ENCODE measurements at places on chromosomes 5 and 9.

DNA sequence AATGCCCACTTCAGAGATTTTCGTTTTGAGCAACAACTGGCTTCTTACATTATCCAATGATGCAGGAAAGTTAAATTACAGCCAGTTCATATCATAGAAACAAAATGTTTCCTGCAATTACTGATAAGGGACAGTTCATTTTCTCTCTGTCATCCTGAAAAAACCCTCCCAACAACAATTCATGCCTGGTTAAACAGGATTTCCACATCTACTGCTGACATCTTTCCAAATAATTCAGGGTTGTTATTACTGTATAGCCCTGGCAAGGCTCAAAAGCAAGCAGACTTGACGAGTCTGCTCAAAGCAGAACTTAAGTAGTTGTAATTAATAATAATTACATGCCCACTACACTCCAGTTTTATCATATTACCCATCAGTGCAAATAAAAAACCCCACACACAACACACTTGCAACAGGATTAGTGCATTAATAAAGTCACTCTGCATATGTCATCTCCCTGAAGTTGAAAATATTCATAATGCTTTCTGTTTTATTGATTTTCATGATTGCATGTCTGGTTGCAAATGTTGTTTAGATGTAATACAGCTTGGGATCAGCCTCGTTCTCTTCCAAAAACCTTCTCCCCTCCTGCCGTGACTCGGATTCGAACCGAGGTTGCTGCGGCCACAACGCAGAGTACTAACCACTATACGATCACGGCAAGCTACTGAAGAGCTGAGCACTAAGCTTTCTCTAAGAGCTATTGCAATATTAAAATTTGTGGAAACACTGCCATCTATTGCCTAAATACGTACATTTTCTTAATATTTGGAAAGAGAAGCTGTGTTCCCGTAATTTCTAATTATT lies 119.6 kb upstream of the NFIB start:
- no peak for DNase-seq

- DNase-seq = no peak
These were observed 22.1 kb upstream of the SLC25A51 start for GRCh38 chr9:37925786-37926736.

DNA sequence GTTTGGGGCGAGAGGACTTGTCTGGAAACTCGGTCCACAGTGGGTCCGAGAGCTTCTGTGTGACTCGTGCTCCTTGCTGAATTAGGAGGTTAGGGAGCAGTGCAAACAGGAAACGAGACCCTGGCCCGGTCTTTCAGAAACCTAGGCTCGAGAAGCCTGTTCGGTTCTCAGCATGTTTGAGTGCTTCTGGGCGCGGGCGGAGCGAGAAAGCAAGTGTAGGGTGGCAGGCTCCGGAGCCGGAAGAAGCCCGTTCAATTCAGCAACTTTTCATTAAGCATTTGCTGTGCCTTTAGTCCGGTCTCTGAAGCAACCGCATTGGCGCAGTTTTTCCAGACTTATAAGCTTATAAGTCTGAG lies 547 bp downstream of the CLTA start:
- DNase-seq = no peak

- DNase-seq = no peak
These were observed 54.1 kb upstream of the CHD1 start for GRCh38 chr5:98982880-98983279.

- no peak for DNase-seq
These were observed 731.3 kb downstream of the NR2F1-AS1 start for GRCh38 chr5:92849756-92850155.

- DNase-seq = no peak
These were observed 34.7 kb downstream of the ERCC6L2 start for GRCh38 chr9:95910023-95910707.

DNA sequence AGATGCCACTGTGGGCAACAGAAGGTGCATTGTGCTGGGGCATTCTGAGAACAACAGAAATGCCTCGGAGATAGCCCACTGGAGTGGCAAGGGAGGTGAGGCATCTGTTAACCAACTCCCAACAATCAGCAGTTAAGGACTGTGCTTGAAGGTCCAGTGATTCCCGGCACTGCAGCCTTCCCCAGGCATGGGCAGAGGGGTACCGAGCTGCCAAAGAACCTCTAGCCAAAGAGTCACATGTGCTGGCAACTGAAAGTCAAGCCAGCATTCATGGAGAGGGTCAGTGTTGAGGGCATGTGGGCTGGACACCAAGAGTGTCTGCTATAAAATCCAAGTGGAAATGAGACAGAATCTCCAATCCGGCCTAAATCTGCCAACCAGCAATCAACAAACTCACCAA lies 149.6 kb downstream of the ASTN2 start:
- DNase-seq = no peak

DNA sequence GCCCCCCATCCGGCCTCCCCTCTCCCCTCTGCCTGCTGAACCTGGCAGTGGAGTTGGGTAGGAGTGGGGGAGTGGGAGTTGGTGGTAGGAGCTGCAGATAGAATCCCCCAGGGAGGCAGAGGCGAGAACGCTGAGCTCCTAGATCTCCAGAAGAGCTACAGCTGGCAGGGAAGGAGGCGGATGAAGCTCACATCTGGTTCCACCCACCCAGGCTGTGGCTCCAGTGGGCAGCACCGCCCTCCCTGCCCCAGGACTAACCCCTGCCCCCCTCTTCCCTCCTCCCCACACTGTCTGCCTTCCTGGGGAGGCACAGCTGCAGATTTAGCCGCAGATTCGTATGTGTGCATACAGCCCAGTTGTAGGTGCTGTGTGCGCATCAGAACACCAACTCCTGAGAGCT lies 34.2 kb downstream of the C9orf50 start:
- DNase-seq = no peak

GRCh38 chr5:137667341-137667740 lies 68.5 kb downstream of the KLHL3 start:
- no peak for DNase-seq

DNA sequence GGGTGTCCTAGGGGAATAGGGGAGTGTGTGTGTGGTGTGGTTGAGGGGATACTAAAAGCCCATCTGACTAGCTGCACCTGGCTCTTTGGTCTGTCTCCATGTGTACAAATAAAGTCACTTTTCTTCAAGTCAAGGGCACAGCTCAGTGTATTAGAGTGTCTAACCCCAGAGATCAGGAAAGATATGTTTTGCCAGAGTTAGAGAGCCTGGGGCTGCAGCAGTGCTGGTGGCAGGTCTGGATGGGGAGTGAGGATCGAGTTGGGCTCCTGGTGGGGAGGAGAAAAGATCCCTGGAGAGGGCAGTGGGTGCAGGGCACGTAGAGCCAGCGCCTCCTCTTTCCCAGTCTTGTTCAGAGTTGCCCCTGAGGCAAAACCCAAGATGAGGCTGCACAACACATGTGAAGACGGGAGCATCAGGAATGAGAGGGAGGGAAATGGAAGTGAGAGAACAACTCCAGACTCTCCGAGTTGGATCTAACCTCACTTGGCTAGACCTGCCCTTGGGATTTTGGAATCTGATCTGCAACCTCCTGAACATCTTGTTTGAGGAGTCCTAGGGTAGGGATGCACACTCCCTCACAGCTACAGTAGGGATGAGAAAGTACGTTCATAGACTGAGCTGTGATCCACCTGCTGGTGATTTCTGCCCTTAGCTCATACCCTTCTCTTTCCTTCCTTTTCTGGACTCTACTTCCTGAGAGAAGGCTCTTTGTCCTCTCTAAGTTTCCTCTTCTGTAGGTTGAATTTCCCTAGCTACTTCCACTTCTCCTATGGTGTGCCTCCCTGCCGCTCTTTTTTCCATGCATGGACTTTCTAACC lies 309.9 kb downstream of the ZSWIM6 start:
- no peak for DNase-seq

DNA sequence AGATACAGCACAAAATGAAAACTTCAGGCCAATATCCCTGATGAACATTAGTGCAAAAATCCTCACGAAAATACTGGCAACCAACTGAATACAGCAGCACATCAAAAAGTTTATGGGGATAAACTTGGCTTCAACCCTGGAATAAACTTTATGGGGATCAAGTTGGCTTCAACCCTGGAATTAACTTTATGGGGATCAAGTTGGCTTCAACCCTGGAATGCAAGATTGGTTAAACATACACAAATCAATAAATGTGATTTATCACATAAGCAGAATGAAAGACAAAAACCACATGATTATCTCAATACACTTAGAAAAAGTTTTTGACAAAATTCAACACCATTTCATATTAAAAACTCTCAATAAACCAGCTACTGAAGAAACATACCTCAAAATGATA lies 213.7 kb upstream of the DMRTA1 start:
- no peak for DNase-seq

GRCh38 chr9:129626079-129626624 lies at the start of gene NTMT1:
Gene NTMT1 (plus strand): TSS chr9:129626163. CDS start chr9:129632704, 6,541 bp downstream.
- peak; percentile 92 for DNase-seq

All from D721Med (cell line).